CD4-positive, alpha-beta T cell treated with Interleukin-10 for 1 hour (primary cell): ENCODE measurements at places on chromosomes 2 and 18.

- DNase-seq = no peak
These were observed 195.7 kb downstream of the MTCL1 start for GRCh38 chr18:8901019-8901418.

DNA sequence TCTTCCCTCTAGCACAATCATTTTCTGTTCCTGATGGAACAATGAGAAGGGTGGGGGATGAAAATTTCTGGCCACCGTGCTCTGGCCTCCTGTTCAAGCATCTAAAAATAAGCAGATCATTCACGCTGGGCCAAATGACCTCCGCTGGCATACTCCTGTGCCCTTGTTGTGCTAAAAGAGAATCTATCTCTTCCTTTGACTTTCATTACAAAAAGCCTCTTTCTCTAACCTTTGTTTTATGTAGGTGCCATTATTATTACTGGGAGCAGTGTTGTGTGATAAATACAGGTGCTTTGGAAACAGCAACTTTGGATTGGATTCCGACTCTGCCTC, 44.6 kb upstream of the B3GNT2 start:
- no peak for DNase-seq

DNA sequence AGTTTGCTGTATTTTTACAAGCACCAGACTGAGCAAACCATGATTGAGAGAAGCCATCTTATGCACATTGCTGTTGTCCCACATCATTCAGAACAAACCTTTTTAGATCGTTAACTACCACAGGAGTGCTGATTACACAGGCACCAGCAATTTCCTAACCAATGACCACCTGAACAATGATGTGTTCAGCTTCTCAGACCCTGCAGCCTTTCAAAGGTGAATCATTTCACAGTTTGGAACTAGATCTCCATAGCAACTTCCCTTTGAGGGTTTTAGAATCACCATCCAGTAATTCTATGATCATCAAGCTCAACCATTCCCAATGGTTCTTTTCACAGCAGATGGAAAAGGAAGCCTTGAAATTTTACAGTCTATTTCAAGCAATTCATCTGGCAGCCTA, 71.4 kb downstream of the OLA1 start:
- DNase-seq = no peak

DNA sequence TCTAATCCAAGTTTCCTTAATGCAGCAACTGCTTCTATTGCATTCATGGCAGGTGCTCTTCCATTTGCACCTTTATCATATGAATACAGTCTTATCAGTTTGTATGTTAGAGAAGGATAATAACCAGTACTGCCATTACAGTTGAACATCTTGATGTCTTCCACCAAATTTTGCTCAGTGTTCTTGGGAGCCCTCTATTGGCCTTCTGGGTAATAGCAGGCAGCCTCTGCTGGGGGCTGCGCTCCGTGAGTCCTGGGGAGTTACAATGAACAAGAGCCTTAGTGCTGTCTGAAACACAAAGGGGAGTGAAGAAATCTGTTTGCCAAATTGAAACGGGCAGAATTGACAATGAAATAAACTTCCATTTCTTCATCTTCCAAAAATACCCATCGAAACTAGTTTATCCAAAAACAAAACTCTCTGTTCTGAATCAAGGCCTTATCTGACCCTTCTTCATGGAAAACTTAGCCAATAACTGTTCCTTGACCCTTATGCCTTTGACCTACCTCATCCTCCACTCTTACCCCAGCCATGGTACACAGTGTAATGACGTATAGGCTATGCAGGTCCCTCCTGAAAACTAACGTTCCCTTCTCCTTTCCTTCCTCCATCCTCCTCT, 79.9 kb downstream of the ALK start:
- peak; percentile 19 for DNase-seq

- no peak for DNase-seq
These were observed 34.1 kb downstream of the POLI start for GRCh38 chr18:54303408-54303807.

DNA sequence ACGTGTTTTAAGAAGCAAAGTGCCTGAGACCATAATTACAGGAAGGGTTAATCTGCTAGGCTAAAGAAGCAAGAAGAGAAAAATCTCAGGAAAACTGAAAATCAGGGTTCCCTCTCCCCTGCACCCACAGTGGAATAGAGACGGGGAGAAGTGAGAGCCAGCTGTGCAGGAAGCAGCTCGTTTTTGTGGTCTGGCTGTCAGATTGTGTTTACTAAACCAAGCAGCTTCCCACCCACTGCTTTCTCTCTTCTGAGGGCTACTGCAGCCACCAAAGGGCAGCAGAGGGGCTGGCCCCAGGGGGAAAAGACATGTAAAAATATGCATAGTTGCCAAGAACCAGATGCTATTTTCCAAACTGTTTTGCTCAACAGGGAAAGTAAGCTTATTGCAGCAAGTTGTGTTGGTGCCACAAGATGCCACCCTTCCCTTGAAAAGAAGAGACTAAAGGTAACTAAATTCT, 72.6 kb upstream of the THUMPD2 start:
- no peak for DNase-seq

GRCh38 chr2:20471148-20471547, 24.3 kb downstream of the RHOB start:
- no peak for DNase-seq
